ENCODE measurements at places on chromosomes 3 and 15. TPM values are rescaled to one million over a fixed set of nuclear protein-coding genes. Genes with fewer than 3 reads are reported as not detected.

GRCh38 chr3:44045476-44046275 lies 196.0 kb upstream of the TOPAZ1 start:
- H3K4me1 ChIP-seq: no peaks in the 10 kb centered on the region
- no peak overlapping the region for H3K27ac ChIP-seq
- no peak for DNase-seq

PYDC2 gene
- not detected for total RNA-seq

GRCh38 chr3:155076888-155077287 lies 3.2 kb upstream of the MME start:
- no peak overlapping the region for H3K27ac ChIP-seq
- DNase-seq: no peak
- H3K4me1 ChIP-seq: peaks cover 16% of the 10 kb centered on the region

FOXL2 gene
- total RNA-seq: not detected
